ENCODE measurements at places on chromosomes 6 and 20.

- DNase-seq, result peak; percentile 11
Observed at GRCh38 chr6:69985180-69985579, 118.8 kb downstream of the COL19A1 start.

GRCh38 chr20:42613076-42613475, 576.6 kb downstream of the PTPRT start:
- no peak for DNase-seq

DNA sequence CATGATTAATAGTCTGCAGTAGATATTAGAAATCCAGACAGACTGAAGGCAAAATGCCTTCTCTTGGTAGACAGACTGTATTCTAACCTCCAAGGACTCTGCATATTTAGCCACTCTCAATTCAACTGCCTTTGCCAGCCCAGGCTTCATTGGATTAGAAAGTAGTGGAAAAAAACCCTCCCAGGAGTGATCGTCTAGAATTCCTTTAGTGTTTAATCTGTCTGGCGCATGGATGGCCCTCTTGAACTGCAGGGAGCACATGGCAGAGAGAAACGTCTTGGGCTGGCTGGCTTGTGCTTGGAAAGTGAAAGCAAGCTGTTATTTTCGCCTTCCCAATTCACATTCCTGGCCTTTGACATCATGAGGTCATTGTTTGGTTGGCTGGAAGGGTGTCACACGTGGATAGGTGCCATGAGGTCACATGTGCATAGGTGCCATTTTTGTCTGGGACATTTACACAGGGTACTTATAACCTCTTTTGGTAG, 30.9 kb upstream of the NEDD9 start:
- peak; percentile 81 for DNase-seq

GRCh38 chr6:122804962-122805485, 16.0 kb downstream of the SMPDL3A start:
- DNase-seq, result no peak

- DNase-seq, result no peak
Observed at GRCh38 chr20:22542427-22542826, 41.9 kb downstream of the FOXA2 start.

DNA sequence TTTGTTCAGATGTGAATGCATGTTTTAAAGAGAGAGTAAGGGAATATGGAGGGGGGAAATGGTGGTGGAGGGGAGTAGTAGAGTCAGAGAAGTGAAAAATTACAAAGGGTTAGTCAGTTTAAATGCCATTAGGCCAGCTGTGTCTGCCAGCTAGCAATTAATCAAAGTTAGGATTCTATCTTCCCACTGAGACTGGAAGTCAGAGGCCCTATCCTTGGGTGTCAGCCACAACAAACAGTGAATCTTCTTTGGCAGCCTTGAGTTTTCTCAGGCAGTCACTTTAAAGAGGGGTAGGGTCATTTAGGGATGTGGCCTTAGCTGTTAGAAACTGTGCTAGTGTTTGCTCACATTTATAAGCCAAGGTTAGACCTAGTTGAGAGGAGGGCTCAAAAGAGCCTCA, 120.5 kb upstream of the BTBD3 start:
- DNase-seq, result peak; percentile 45

DNA sequence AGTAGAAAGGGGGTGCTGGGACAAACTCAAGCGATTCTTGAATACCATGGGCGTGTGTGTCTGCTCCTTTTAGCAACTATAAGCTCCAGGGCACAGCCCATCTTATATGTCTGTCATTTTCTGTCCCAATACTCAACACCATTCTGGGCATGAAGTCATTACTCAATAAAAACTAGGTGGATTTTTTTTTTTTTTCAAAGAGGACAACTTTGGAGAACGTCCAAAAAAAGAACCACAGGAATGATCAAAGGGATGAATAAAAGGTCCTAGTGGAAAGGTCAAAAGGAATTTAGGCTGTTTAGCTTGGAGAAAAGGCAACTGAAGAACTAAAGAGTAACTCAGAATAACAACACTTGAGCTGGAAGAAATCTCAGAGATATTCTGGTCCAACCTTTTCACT, 24.4 kb downstream of the UQCC1 start:
- DNase-seq, result peak; percentile 63

- no peak for DNase-seq
Observed at GRCh38 chr20:50004229-50004628, 21.4 kb downstream of the SNAI1 start.

- DNase-seq, result no peak
Observed at GRCh38 chr6:106995640-106996039, 21.1 kb upstream of the CD24 start.

DNA sequence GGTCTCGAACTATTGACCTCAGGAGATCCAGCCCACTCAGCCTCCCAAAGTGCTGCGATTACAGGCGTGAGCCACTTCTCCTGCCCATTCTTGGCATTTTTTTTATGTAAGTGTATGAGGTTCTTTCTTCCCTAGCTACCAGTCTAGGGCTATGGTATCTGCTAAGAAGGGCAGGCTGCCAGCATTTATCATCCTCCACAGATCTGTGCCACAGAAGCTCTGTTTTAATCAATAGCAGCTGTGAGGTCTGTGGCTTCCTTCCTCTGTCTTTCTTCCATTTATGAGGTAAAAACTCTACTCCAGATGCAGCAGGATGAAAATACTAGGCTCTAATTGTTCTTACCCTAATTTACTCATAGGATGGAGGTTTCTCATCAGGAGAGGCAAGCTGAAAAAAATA, 1382.4 kb upstream of the ADGRB3 start:
- DNase-seq, result peak; percentile 46

DNA sequence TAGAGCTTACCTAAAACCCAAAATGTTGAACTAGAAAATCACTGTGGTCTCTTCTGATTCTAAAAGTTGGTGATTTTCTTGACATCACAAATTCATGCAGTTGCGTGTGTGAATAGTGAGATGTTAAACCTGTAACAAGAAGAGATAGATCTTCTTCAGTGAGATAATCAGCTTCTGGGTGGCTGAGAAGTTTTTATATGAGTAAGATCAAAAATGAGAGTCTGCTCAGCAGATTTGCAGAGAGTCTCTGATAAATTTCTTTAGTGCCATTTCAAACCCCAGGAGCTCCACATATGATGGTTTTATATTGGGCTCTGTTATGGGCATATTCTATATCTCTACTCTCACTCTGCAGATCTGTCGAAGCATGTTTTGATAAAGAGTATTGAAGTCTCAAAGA, 185.4 kb downstream of the ZFAND3 start:
- DNase-seq, result no peak

DNA sequence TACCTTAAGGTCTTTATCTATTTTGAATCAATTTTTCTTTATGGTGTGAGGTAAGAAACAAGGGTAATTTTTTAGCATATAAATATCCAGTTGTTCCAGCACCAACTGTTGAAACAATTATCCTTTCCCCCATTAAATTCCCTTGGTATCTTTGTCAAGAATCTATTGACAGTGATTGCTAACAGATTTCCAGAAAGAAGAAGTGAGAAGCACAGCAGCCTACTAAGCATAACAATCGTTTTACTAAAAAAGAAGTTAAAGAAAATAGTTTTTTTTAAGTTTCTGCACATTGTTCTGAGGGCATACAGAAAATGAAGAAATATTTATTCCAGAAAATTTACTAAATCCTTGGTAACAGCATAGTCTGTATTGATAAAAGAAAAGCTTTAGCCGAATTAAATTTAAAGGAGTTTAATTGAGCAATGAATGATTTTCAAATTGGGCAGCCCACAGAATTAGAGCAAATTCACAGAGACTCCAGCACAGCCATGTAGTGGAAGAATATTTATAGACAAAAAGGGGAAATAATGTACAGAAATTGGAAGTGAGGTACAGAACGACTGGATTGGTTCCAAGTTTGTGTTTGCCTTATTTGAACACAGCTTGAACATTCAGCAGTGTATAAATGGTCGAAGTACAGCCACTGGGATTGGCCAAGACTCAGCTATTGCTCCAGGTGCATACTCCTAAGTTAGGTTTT, 97.9 kb upstream of the UST start:
- DNase-seq, result no peak

- peak; percentile 34 for DNase-seq
Observed at GRCh38 chr20:44805979-44806620, 4.2 kb downstream of the RIMS4 start.

- no peak for DNase-seq
Observed at GRCh38 chr6:84218091-84218490, 9.4 kb downstream of the CEP162 start.

Data from fibroblast of upper back skin (primary cell).